ENCODE measurements at places on chromosomes 12 and 14.
A peak's percentile ranks its signal among the peaks of the same experiment; 100 is the strongest.

- no peak for DNase-seq
Observed at GRCh38 chr14:24721775-24722174, 87.8 kb upstream of the GZMB start.

DNA sequence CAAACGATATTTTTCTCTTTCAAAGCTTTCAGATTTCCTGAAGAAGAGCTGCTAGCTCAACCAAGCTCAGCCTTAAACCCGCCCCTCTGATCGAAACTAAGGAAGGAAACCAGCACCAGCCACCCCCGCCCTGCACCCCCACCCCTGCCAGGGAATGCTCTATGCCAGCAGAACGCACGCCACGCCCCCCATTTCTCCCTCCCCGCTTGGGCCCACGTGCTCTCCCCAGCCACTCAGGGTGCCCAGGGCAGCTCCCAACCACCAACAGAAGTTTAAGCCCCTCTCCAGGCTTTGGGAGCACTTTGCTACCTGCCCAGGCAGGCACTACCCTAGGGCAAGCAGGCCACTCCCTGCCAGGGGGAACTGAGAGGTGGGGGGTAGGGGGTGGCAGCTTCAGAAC is 18.8 kb upstream of the KRT78 start:
- no peak for DNase-seq

- peak; percentile 21 for DNase-seq
Observed at GRCh38 chr12:78035901-78036606, 205.4 kb downstream of the NAV3 start.

- no peak for DNase-seq
Observed at GRCh38 chr12:29547151-29547632, 49.7 kb upstream of the OVCH1 start.

- DNase-seq = peak; percentile 86
Observed at GRCh38 chr12:85765453-85765869, 70.7 kb downstream of the RASSF9 start.

DNA sequence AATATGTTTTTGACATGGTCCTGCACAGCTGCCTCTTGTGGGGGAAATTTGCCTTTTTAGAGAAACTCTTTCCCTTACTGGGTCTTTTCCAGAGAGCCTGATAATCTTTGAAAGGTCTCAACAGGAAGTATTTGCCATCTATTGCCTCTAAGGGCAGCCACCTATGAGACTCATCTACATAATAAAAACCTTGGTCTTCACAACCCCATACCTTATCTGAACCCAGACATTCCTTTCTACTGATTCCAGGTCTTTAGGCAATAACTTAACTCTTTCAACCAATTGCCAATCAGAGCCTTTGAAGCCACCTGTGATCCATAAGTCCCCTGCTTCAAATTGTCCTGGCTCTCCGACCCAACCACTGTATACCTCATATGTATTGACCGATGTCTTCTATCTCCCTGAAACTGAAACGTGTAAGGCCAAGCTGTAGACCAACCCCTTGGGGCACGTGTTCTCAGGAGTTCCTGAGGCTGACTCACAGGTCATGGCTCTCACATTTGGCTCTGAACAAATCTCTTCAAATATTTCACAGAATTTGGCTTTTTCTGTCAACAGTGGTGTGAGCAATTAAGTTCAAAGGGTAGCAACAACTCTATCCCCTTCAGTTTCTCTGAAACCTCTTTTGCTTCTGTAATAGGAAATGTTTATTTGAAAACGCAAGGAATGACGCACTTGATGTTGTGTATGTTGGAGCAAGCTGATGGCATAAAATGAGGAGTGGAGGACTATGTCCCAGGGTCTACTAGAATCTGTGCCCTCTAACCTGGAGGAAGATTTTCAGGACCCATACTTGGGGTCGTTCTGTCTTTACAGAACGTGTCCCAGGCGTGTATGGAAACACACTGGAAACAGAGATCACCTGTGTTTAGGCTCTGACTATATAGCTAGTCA is 49.2 kb upstream of the EIF5 start:
- no peak for DNase-seq

- no peak for DNase-seq
Observed at GRCh38 chr14:93009471-93010129, 86.7 kb downstream of the CHGA start.

DNA sequence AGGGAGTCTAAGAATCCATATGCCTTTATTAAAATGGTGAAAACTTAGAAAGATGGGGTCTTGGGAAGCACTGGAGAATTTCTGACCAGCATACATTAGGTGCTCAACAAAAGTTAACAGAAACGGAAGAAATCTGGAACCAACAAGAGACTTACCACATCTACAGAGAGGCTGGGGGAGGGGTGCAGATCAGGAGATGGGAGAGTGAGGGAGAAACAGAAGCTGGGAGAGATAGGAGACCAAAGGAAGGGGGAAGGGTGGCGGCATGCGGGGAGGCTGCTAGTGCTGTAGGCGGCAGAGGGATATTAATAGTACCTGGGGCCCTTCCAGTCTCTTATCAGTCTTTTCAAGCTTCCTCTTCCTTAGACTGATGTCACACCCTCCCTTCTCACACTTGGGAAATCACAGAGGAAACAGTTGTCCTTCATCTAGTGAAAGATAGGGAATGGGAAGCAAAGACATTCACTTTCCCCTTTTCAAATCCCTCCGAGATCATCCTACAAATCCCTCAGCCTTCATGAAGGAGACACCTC is 18.1 kb downstream of the ZBTB39 start:
- DNase-seq = no peak

GRCh38 chr12:4246116-4246515 is 27.4 kb upstream of the CCND2 start:
- DNase-seq = no peak

DNA sequence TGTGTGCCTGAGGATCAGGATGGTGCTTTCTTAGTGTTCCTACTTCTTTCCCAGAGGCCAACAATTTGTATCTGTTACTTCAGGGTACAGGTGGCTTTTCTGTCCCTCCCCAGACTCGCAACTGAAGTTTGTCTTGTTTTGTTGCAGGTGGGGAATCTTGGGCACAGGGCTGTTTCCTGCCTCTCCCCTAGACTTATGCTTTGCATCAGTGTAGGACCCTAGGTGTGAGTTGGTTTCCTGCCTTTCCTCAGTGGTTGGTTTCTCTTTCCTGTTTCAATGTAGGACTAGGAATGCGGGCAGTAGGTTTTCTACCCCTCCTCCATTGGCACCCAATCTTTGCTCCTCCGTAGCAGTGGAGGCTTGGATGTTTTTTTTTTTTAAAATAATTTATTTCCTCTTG is 87.0 kb downstream of the TRMT5 start:
- no peak for DNase-seq

GRCh38 chr14:55097881-55098560 is 31.0 kb upstream of the LGALS3 start:
- DNase-seq = no peak

GRCh38 chr14:103395244-103395643 is 10.0 kb downstream of the MARK3 start:
- no peak for DNase-seq

DNA sequence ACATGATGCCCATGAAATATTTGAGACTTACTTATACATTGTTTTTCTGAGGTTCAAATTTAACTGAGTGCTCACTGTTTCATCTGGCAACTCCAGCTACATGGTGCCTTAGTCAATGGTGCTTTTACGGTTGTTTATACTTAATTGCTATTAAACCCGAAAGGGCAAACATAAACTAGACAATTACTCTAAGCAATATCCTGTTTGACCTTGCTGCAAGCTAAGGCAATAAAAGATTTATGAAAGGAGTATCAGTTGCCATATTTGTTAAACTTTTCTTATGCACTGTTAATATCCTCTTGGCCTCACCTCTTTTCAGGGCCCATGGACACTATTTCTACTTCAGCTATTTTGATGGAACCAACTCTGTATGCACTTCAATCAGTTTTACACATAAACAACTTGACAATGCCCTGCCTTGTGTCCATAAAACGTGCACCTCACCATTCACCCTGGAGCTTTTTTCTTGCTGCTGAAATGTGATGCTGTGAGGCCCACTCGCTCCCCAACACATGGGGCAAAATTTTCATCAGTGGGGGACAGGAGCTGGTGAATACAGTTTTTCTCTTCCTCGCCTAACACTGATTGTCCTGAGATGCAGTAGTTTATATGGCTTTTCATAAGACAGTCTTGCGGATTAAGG is 64.1 kb upstream of the HIF1A start:
- peak; percentile 89 for DNase-seq

GRCh38 chr14:60925286-60925685 is 55.6 kb downstream of the TRMT5 start:
- DNase-seq = no peak

DNA sequence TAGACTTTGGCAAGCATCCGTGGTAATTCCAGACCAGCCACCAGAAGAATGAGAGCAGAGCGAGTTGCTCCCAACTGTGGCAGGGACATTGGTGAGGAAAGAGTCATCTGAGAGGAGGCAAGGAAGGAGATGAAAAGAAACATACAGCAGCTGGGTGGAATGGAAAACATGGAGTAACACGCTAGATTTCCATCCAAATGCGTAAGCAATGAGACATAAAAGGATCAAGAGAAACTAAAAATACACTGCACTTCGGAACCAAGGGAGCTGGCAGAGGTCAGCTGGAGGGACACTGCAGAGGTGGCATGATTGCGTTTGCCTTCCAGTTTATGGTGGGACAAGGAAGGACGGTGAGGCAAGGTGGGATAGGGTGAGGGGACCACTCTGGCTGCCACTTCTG is 82.9 kb downstream of the DDX51 start:
- DNase-seq = no peak

GRCh38 chr12:6784296-6784695 is 5.0 kb upstream of the CD4 start:
- DNase-seq = no peak

GRCh38 chr12:52672321-52672933 is 7.8 kb downstream of the KRT1 start:
- DNase-seq = no peak

GRCh38 chr12:125129591-125130255 is 64.5 kb downstream of the AACS start:
- DNase-seq = no peak

GRCh38 chr14:76941544-76941943 is 87.0 kb downstream of the IRF2BPL start:
- no peak for DNase-seq

DNA sequence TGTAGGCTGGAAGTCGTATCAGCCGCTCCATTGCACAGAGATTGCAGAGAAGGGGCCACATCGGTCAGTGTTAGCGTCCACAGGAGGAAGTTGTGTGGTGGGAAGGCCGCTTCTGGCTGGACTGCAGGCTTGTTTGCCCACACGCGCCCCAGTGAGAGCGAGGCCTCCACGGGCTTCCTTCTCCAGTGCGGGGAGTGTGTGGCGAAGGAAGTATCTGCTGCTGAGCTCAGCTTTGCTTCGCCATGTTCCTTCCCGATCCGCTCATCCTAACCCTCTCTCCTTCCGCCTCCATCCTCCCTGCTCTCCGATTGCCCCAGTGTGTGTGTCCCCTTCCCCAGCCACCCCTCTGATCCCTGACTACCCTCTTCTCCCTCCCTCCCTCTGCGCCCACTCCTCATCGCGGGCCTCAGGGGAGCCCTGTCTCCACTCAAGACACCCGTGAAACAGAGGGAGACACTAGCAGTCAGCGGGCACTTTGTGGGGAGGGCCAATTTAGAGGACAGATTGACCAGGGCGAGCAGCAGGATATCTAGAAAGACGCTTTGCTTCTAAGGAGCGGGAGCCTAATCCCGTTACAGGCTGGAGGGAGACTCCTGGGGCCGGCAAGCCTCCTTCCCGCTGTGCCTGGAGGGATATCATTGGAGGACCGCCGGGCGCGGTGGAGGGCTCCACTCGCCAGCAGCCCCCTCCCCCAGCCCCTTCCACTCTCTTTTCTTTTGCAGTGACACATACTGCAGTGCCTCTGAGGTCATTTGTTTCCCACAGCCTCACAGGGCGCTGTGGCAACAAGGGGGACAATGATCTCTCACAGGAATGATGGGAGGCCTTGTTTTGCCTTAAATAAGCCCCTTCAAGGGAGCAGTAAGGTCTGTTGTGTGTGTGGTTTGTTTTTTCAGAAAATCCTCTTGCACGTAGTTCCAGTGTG is 428.8 kb downstream of the ZFP36L1 start:
- DNase-seq = no peak

All from NCI-H748 treated with DMSO at 0.1 percent for 48 hours (cell line).